ENCODE measurements at places on chromosomes 2 and 18.

- no peak for DNase-seq
These were observed 588.9 kb upstream of the NRXN1 start for GRCh38 chr2:51620796-51621195.

GRCh38 chr2:65292106-65292400 is 64.4 kb downstream of the ACTR2 start:
- no peak for DNase-seq

- DNase-seq: peak; percentile 70
These were observed 92.6 kb downstream of the ACTR2 start for GRCh38 chr2:65320042-65320725.

DNA sequence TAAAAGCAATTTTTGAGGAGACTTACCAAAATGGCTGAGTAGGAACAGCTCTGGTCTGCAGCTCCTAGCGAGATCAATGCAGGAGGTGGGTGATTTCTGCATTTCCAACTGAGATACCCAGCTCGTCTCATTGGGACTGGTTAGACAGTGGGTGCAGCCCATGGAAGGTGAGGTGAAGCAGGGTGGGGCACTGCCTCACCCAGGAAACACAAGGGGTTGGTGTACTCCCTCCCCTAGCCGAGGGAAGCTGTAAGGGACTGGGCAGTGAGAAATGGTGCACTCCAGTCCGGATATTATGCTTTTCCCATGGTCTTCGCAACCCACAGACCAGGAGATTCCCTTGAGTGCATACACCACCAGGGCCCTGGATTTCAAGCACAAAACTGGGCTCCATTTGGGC is 419.0 kb downstream of the NUP35 start:
- no peak for DNase-seq

GRCh38 chr18:77853859-77854258 is 604.2 kb downstream of the GALR1 start:
- no peak for DNase-seq

DNA sequence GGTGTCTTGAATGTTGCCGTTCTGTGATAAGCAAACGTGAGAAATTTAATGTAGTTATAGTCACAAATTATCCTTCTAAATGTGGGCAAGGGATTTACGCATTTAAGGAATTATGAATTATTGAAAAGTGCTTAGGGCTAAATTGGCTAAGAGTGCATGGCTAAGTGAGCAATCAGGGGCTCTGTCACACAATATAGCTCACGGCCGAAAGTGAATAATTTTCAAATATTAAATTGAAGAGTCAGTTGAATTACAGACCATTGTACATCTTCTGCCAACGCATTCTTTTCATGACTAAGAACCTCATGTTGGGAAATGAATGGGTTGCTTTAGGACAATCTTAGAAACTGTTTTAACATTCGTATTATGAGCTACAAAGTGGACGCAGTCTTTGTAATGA is 1832.9 kb upstream of the LRRTM1 start:
- no peak for DNase-seq

GRCh38 chr2:23241121-23241520 is 143.9 kb upstream of the KLHL29 start:
- no peak for DNase-seq

GRCh38 chr18:69622961-69623360 is 222.3 kb downstream of the DOK6 start:
- no peak for DNase-seq

DNA sequence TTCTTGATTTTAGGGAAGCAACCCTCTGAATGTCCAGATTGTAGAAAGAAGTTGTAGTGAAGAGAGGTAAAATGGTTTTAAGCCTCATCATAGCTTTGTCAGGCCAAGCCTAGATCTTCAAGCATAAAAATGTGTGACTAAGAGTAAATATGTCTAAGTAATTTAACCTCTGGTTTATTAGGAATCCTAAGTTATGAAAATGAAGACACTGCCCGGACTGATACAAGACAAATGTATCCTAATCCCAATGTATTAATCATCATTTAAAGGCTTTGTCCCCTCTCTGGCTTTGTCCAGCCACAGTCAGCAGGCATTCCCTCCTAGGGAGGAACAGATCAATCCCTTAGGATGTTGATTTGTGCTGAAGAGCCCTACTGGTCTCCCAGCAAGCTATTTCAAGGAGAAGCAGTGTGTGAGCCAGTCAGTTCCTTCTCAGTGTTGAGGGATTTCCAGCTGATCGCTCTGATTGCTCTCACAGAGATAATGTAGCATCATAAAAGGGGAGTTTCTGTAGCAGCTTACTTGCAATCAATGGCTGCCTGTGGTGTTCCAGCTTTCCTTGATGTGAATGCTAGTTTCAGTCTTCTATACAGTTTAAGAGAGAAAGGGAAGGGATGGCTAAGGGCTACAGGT is 796.1 kb downstream of the EPHA4 start:
- no peak for DNase-seq

DNA sequence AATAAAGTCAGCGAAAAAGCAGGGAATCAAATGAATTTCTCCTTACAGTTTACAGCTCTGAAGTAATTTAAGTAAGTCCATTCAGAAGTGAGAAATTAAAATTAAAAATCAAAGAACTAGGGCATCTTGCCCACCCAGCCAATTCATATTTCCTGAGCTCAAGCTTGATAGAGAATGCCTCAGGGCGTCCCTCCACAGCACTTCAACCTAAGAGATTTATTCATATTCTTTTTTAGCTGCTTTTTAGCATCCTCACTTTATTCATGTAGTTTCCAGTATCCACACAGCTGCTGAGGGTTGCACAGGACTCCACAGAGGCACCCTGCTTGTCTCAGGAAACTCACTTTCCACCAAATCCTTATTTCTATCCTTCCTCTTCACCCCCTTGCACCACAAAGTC is 900.3 kb downstream of the BCL11A start:
- no peak for DNase-seq

DNA sequence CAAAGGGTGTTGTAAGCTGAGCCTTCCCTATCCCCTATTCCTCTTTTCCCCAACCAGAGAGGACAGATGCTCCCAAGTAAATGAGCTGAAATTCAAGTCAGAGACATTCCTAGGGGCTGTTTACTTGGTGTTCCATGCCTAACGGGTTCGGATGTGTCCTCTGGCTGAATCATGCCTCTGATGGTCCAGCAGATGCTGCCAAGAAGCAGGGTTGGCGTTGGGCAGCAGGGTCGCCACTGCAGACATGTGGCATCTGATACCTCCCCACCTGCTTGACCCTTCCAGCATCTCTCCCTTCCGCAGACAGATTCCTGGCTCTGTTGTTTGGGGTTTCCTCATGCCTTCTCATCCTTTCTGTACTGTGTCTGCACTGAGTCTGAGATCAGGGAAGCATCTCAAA is 108.3 kb downstream of the HNRNPLL start:
- no peak for DNase-seq

DNA sequence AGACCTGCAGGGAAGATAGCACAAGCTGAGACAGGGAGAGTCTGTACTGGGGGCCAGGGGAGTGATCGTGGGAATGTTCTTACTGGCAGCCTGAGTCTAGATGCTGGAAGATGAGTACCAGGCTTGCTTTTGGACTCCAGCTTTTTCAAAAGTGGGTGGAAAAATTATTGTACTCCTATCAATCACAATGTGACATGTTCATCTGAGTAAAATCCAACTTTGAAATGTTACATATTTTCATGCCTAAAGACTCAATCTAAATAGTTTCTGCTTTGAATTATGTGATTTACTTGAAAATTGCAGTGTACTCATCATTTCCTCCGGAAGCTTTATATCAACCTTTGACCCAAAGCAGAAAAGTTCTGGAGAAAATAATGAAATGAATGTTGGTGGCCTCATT is 49.7 kb upstream of the ST3GAL5 start:
- no peak for DNase-seq

DNA sequence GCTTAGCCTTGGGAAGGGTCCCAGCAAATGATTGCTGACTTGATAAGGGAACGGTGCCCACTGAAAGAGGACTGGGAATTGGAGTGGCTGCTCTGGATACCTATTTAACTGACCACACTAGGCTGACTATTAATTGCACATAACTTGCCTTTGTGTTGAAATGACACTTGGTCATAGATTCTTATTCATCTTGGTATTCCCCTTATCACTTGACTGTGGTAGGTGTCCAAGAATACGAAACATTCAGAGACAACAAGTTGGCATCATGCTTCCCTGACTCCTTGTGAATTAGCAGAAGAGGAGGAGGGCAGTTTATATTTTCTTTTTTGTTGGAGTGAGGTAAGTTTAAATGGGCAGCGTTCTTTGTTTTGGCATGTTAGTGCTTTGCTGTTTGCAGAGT is 13.4 kb downstream of the FMNL2 start:
- DNase-seq: no peak

GRCh38 chr2:127527001-127527804 is 914 bp upstream of the IWS1 start:
- no peak for DNase-seq

DNA sequence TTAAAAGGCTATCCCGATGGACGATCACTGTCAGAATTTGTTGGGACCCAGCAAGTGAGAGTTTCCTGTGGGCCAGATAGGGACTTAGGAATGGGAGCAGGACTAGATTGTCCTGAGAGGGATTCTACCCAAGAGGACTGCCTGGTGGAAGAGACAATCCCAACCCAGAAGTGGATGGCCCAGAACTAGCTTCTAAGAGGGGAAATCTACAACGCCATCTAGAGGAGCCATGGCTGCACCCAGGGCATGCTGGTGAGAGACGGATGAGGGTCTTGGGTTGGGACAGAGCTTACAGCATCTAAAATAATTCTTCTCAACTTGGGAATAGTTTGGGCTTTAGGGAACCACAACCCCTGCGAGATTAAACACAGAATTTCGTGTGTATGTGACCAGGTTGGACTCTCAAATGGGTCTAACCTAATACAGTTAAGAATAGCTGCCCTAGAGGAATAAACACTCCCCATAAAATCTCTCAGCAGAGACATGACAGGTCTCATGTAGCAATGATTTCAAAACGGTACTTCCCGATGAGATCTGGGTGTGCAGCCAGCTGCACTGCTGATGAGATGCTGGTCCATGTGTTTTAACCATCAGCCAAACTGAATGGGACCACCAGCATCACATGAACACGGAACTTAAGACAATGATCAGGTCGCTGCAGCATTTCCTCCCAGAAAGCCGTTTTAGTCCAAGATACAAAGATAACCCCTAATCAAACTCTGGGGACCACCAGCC is 50.8 kb downstream of the CCBE1 start:
- DNase-seq: no peak

GRCh38 chr2:172085460-172086159 is at the start of gene DLX1:
DLX1 (plus strand) TSS chr2:172085507; CDS start chr2:172085678, 171 bp downstream.
- DNase-seq: no peak

GRCh38 chr18:74282755-74283554 is 8.8 kb downstream of the CYB5A start:
- DNase-seq: no peak

DNA sequence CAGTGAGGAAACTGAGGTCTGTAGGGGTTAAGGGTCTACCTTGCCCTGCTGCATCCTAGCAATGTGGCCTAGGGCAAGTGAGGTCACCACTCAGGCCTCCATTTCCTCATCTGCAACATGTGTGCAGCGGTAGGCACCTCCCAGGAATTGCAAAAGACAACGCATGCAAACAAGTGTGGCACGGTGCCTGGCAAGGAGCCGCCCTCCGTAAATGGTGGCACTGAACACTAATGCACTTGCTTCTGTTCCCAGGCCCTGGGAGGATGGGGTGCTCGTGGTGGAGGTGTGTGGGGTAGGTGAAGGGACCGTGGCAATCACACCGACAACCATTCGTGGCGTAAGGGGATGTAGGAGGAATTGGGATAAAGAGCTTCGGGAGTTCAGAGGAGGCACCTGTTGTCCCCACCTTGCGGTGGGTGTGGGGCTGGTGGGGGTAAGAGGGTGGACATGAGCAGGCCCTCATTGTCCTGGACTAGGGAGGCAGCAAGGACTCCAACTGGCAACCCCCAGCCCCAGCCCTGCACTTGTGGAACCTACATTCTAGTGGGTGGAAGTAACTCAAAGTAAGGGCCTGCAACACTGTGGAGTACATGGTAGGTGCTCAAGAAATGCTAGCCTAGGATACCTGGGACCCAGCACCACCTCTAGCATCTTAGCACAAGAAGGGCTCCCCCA is 26.0 kb downstream of the ATOH8 start:
- no peak for DNase-seq

DNA sequence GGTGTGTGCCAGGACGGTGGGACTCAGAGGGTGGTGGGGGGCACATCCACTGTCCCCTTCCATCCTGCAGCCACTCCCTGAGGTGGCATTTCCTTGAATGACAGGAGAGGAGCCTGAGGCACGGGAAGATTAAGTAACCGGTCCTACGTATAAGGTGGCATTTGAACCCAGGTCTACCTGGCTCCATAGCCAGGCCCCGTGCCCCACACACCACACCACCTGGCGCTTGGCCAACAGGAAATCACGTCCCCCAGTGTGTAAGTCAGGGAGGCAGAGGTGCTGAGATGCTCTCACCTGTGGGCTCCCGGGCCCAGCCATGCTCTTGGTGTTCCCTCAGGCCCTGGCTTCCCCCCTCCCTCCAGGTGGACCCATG is 53.7 kb downstream of the HPCAL1 start:
- DNase-seq: no peak

DNA sequence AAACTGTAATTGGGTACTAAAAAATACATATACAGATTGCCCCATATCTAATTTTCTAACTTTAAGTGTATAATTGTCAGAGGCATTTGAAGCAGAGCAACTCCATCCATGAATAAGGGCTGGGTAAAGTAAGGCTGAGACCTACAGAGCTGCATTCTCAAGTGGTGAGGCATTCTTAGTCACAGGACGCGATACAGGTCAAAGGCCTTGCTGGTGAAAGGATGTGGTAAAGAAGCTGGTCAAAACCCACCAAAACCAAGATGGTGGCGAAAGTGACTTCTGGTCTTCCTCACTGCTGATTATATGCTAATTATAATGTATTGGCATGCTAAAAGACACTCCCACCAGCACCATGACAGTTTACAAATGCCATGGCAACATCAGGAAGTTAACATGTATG is 50.0 kb downstream of the SLC8A1 start:
- DNase-seq: no peak

DNA sequence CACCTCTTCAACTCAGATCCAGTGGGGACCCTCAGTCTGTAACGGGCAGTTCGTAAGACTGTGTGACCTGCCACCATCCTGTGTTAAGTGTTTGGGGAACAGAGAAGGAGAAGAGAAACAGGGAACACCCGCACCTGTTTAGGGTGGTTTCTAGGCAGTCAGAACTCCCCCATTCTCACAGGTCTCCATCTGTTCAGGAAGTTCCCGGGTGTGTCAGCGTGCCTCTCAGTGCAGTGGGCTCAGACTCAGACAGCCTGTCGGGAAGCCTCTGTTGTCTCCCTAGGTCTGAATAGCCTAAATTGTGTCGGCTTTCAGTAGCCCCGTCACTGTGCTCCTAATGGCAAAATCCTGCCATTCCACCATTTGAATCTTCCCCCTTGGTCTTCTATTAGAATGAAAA is 256.6 kb downstream of the LOXHD1 start:
- DNase-seq: no peak

DNA sequence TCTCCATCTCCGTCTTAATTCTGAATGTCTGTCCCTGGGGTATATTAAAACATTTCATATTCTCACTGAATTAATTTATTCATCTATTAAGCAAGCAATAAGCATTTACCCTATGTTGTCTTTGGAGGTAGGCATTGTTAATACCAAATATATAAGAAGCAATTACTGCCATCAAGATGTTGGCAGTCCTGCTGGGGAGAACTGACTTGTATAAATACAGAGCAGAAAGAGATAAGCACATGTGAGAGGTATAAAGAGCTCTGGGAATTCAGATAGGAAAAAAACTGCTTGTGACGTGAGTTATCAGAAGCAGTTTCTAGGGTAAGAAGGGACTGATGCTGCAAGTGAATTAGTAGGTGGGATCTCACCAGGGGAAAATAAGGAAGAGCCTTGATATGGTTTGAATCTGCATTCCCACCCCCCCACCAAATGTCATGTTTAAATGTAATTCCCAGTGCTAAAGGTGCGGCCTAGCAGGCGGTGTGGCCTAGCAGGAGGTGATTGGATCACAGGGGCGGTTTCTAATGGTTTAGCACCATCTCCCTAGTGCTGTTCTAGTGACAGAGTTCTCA is 286.8 kb downstream of the RAD51AP2 start:
- no peak for DNase-seq
